ENCODE measurements at places on chromosomes 3 and 15. TPM values are rescaled to one million over a fixed set of nuclear protein-coding genes. Genes with fewer than 3 reads are reported as not detected.

The GOLGA8N gene
- total RNA-seq = 3.8 TPM

The DGKG gene
- total RNA-seq = 2.5 TPM

The EPHB3 gene
- total RNA-seq = 45.2 TPM

The DET1 gene
- 2.4 TPM for total RNA-seq

The RETNLB gene
- total RNA-seq = not detected

The SAMMSON gene
- total RNA-seq = not detected

The ALDH1A2 gene
- total RNA-seq = not detected

The CCR4 gene
- not detected for total RNA-seq

The CHRNA5 gene
- 2.2 TPM for total RNA-seq

The GPR62 gene
- not detected for total RNA-seq

The ACKR4 gene
- not detected for total RNA-seq

The GPR15 gene
- not detected for total RNA-seq

The NAA50 gene
- 201 TPM for total RNA-seq

The PDCD7 gene
- 22.5 TPM for total RNA-seq

The TNFSF10 gene
- 3.2 TPM for total RNA-seq

The MITF gene
- 8.3 TPM for total RNA-seq

The MKRN3 gene
- total RNA-seq = not detected

The PIK3CB gene
- 14.5 TPM for total RNA-seq

The TERC gene
- not detected for total RNA-seq
